ENCODE measurements at places on chromosomes 16 and 17.

DNA sequence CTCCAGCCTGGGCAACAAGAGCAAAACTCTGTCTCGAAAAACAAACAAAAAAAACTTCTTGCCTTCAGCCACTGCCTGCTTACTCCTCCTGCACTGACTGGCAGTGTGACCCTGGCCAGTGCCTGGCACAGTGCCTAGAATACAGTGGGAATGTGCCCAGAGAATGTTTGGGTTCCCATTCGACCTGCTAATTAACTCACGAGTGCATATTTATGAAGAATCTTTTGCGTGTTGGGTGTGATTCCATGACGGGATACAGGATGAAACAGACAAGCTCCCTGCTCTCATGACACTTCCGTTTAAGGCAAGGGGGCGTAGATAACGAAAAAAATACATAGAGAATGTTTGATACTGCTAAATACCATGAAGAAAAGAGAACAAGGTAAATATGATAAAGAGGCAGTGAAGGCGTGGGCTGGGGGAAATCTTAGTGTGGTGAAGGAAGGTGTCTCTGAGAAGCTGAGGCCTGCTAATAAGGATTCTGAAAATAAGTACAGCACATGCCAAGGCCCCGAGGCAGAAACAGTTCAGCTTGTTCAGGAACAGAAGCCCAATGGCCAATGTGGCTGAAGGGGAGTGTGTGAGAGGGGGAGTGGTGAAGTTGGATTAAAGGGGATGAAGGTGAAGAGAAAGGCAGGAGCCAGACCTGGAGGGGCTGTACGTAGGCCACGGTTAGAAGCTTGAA is 4.3 kb downstream of the ABI3 start:
- DNase-seq = no peak

DNA sequence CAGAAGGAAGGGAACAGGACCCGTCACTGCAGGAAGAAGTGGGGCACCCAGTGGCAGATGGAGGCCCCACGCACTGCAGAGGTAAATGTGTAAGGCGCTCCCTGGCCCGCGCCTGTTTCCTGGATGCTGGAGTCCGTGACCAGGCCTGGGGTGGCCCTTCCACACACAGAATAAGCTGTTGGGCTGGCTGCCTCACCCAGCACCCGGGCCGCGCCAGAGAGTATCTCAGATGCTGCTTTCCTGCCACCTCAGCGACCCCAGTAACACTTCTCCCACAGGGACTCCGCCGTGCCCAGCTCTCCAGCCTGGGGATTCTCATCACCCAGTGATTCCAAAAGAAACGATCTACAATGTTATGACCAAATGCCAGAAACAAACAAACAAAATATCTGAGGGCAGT is 1993.1 kb downstream of the TP53TG3F start:
- no peak for DNase-seq

DNA sequence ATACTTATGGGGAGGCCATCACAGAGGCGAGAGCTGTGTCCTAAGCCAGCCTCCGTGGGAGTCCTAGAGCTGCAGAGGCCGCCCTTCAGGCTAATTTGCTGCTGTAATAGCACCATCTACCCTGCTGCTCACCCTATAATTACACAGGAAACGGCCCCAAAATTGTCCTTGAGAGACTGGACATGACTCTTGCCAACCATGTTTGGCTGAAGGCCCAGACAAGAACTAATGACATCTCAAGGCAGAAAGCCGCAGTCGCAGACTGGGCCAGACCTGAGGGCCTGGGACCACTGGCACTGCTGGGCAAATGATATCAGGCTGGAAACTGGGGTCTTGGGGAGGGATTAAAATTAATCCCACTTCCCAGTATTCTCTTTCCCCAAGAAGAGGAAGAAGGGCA is 24.1 kb downstream of the PSMD7 start:
- no peak for DNase-seq

- DNase-seq = peak; percentile 94
Observed at GRCh38 chr17:6651354-6651918, at the start of the genes C17orf100 and MED31. C17orf100 (plus strand) TSS chr17:6651762; CDS start chr17:6651914, 152 bp downstream. MED31 (minus strand) TSS chr17:6651605; CDS start chr17:6651528, 77 bp downstream.

DNA sequence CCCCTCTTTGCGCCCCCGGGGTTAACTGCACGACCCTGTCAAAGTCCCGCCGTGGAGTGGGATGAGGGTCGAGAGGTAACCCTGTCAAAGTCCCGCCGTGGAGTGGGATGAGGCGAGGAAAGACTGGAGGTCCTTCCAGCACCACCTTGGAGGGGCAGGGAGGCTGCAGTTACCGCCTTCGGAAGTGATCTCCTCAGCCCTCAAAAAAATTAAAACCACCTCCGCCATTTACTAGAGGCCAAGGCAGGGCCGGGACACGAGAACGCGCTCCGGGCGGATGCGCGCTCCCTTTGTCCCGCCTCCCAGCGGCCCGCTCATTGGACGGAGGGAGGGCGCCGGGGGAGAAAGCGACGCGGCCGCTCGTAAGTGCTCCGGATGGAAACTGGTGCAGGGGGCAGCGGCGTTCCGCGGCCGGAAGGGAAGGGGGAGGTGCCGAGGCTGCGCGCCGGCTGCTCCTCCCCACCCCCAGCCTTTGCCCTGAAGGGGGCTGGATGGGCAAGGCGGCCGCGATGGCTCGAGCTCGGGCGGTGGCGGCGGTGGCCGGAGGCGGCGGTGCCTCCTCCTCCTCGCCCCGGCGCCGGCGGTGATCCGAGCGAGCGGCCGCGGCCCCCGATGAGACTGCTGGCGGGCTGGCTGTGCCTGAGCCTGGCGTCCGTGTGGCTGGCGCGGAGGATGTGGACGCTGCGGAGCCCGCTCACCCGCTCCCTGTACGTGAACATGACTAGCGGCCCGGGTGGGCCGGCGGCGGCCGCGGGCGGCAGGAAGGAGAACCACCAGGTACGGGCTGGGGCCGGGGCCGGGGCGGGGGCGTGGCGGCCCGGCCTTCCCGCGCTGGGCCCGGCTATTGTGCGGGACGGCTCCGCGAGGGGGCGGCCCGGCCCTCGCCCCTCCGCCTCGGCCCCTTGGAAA is at the start of gene METTL9:
Gene METTL9, plus strand, starts transcription at position 456 of the 909 bp plus-strand sequence. Its CDS starts 157 bp downstream, at position 613.
- peak; percentile 95 for DNase-seq

- no peak for DNase-seq
Observed at GRCh38 chr17:57665128-57665527, 80.0 kb downstream of the CCDC182 start.

- DNase-seq = no peak
Observed at GRCh38 chr16:22330326-22330725, 33.1 kb downstream of the POLR3E start.

- DNase-seq = peak; percentile 87
Observed at GRCh38 chr17:34361478-34362061, 1.5 kb downstream of the CCL1 start.

GRCh38 chr16:82957212-82957611 is 330.4 kb downstream of the CDH13 start:
- no peak for DNase-seq

- DNase-seq = no peak
Observed at GRCh38 chr17:2928294-2928890, 132.2 kb downstream of the RAP1GAP2 start.

DNA sequence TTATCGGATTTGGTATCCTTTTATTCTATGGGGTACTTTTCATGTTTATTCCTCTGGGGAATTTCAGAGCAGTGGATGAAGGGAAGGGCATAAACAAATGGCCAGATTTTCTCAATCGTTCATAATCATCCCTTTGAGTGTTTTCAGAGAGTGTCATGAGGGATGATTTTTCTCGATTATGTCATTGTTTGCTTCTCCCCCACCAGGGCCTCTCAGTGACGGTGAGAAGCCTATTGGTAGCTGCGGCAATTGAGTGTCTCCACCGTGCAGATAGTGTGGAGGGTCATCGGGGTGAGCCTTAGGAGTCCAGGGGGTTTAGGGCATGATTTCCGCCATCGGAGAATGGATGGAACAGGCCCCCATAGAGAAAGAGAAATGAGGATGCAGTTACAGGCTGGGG is 57.2 kb downstream of the USP43 start:
- no peak for DNase-seq

GRCh38 chr17:49545806-49546545 is 29.7 kb upstream of the NXPH3 start:
- DNase-seq = no peak

DNA sequence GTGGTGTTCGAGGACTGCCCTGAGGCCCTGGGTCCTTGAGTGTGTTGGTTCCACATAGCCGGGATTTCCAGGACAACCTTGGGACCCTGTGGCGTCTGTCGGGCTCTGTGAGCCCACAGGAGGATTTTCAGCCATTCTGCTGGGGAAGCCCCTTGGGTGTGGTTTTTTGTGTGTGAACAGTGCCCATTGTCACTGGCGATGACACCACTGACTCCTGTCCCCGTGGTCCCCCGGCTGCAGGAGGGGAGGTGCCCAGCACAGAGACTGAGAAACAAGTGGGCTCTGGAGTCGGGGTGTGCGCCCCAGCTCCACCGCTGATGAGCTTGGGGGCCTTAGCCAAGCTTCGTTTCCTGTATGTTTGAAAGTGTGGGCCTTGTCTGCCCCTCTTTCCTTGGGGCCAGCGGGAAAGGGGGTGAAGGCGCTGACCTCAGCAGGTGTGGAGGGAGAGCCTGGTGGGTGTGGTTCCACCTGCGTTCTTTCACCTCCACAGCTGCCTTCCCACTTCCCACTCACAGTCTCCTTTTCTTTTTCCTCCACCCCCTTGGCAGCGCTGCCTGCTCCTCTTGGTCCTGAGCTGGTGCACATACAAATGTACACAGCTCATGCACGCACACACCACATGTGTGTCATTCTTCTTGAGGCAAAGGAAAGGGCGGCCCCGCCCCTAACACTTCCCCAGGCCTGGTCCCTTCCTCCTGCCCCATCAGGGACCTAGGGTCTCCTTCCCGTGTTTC is 16.1 kb downstream of the MGRN1 start:
- no peak for DNase-seq

DNA sequence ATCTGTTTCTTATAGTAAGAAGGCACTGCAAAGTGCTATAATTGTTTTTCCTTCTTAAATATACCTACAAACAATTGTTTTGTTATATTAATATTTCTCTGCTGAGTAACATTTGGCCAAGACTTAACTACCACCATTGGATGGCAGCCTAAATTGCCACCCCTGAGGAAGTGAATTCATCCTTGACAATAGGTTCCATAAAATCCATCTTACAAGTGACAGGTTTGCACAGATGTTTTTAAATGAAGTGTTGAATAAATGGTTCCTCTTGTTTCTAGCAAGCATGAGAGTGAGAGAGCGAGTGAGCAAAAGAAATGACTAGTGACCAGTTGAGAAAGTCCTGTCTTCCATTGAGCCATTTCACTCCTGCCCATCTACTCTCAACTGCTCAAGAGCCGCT is 8.3 kb upstream of the MPHOSPH6 start:
- DNase-seq = no peak

DNA sequence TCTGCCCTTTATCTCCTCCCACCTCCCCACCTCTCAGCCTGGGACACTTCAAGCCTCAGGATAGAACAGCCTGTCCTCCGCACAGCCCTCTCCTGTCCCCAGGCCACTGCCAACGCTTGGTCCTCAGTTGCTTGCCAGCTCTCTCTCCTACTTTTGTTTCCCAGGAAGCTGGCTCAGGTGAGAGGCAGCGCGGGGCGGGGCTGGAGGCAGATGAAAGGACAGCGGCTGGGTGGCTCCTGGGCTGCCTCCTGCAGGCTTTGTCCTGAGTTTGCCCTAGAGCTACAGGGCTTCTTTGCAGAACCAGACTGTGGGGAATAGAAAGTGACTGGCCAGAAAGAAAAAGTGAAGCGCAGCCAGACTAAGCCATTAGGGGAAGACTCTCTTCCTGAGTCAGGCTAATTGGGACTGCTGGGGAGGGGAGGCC is 48.2 kb upstream of the CDC42EP4 start:
- DNase-seq = no peak

GRCh38 chr16:25707982-25708583 is 16.3 kb downstream of the HS3ST4 start:
- peak; percentile 49 for DNase-seq

Measured in NAMALWA (cell line).